ENCODE measurements at places on chromosomes 3 and 15.

DNA sequence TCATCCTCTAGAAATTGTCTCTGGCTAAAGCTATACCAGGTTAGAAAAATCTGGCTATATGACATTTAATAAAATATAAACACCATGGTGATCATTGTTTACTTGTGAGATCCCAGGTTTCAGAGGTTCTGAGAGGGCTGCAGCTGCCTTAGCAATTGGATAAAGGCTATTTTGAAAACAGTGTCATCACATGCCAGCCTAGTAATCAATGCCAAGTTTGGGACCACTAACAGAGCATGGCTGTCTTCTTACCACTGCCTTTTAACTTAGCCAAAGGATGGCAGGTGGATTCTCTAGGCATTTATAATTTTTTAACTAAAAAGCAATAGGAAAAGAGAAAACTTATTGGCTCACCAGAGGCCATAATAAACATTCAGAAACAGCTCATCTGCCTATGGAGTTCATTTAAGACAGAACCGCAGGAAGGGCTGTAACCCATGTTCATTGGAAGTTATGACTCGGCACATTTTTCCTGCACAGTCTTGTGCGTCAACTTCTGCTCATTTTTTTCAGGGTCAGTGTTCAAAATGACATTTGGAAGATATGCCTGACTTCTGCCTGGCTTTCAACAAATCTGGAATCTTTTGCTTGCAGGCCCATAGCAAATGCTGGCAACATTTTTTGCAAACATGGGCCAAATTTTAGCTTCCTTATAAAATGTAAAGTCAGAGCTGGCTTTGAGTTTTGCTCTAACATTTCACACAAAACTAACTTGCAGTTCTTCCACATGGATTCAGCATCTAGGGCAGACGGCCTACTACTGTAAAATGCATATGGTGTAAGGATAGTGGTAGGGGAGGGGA is 476.0 kb upstream of the TBL1XR1 start:
- no peak for DNase-seq

GRCh38 chr15:89826671-89827655 is 12.3 kb upstream of the ANPEP start:
- no peak for DNase-seq

DNA sequence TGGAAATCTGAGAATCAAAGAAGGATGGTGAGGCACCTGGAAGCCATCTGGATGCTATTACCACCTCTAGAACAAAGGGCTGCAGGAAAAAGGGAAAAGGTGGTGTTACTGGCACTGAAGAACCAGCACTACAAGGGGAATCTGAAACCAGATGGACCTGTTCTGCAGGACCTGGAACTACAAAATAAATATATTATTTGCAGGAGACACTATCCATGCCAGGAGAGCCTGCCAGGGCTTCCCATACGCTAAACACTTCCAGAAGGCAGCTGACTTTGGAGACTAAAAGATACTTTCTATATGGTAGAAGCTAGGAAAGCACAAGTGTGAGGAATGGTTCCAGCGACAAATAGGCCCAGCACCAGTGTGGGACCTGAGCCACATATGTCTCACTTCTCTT is 83.4 kb upstream of the POU1F1 start:
- no peak for DNase-seq

DNA sequence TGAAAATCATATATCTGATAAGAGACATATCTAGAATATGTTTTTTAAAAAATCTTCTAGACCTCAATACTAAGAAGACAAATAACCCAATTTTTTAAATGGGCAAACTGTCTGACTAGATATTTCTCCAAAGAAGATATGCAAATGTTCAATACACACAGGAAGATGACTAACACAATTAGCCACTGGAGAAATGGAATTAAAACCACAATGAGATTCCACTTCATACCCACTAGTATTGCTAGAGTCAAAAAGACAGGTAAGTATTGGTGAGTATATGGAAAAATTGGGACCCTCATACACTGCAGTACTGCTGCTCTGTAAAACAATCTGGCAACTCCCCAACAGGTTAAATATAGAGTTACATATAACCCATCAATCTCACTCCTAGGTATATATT is 33.1 kb upstream of the TOPAZ1 start:
- DNase-seq: no peak

DNA sequence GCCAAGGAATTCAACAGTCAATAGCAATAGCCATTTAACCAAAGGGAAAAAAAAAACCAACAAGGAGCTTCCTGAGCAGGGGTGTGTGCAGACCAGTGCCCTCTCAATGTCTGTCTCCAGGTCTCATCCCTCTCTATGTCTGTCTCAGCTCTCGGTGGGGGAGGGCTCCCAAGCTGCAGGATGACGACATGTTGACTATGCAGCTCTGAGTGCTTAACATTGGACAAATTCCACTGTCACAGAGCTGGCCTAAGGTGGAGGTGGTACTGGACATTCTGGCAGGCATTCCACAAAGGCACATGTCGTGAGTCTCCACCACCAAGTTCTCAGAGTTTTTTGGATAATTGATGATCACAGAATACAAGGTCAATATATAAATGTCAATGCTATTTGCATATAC is 2.0 kb upstream of the CAPN7 start:
- no peak for DNase-seq

DNA sequence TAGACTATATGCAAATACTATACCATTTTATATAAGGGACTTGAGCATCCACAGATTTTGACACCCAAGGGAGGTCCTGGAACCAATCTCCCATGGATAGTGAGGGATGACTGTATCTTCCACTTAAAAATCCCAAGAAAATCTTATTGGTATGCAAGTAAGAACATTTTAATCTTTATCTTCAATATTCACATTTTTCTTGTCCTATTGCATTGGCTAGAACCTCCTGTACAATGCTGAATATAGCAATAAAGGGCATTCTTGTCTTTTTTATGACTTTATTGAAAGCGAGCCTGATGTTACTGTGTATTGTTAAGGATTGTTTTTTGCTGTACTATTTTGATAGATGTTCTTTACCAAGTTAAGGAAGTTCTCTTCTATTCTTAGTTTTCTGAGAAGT is 36.9 kb downstream of the MYLK start:
- DNase-seq: no peak
